ENCODE measurements at places on chromosomes 4 and X.
A peak's percentile ranks its signal among the peaks of the same experiment; 100 is the strongest.

GRCh38 chr4:25454476-25454875 lies 77.4 kb downstream of the ANAPC4 start:
- no peak overlapping the region for H3K4me3 ChIP-seq
- H3K27ac ChIP-seq = no peak overlapping the region
- no peaks in the 10 kb centered on the region for H3K27me3 ChIP-seq
- no peaks in the 10 kb centered on the region for H3K36me3 ChIP-seq

DNA sequence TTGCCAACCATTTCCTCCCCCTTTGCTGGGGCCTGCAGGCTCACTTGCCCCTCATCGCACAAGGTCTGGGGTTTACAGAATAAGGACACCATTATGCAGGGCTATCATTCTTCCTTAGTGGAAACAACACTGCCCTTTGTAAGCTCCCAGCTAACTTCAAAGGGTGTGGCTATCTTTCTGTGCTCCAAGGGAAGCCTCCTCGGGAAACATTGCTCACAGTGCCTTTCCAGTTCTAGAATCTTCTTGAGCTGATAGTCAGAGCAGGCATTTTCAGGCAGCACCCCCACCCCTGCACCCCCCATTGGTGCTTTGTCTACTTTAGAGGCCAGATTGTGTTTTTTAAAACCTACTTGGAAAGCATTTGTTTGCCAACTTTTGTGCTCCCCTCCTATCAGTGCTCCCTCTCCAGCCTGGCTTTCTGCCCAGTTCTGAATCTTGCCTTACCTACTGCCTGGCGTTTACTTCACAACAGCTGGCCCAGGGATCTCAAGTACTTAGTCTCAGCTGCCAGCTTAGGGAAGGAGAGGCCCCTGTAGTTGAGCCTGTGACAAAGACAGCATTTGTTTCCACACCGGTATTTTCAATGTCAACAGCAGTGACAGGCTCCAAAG lies 53.5 kb downstream of the PLAC1 start:
- H3K27ac ChIP-seq = no peak overlapping the region
- DNase-seq = no peak
- no peaks in the 10 kb centered on the region for H3K36me3 ChIP-seq
- H3K4me1 ChIP-seq = no peaks in the 10 kb centered on the region
- no peaks in the 10 kb centered on the region for H3K27me3 ChIP-seq
- H3K4me3 ChIP-seq = no peak overlapping the region

- no peak for DNase-seq
- H3K4me1 ChIP-seq = no peaks in the 10 kb centered on the region
- no peak overlapping the region for H3K4me3 ChIP-seq
Measured at GRCh38 chrX:106716004-106716403, 10.5 kb upstream of the RNF128 start.

GRCh38 chrX:68950937-68951336 lies 122.1 kb downstream of the EFNB1 start:
- no peak overlapping the region for H3K4me3 ChIP-seq
- H3K27me3 ChIP-seq = peaks cover 3% of the 10 kb centered on the region
- no peaks in the 10 kb centered on the region for H3K4me1 ChIP-seq
- H3K27ac ChIP-seq = no peak overlapping the region
- H3K36me3 ChIP-seq = no peaks in the 10 kb centered on the region

- H3K4me1 ChIP-seq = no peaks in the 10 kb centered on the region
- DNase-seq = no peak
- no peak overlapping the region for H3K4me3 ChIP-seq
- no peak overlapping the region for H3K27ac ChIP-seq
- no peaks in the 10 kb centered on the region for H3K36me3 ChIP-seq
Measured at GRCh38 chrX:45745479-45745878, 544.8 kb upstream of the DIPK2B start.

DNA sequence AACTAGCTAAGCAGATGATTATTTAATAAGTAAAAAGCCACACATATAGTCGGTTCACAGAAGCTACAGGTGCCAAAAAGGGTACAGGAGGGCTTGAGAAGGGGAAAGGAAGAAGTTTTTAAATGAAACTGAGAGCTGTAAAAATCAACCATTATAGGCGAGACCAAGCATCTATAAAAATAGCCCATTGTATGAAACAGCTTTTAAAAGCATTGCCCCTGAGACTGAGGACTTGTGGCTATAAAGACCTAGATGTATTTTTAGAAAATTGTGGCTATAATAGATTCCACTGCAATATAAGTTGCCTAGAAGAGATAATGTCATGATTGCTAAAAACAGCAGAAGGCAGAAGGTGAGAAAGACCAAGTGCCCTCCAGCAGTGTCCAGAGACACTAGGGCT lies 15.0 kb upstream of the TTC29 start:
- H3K27me3 ChIP-seq = no peaks in the 10 kb centered on the region
- H3K4me3 ChIP-seq = no peak overlapping the region
- no peak for DNase-seq
- no peak overlapping the region for H3K27ac ChIP-seq
- H3K4me1 ChIP-seq = no peaks in the 10 kb centered on the region

DNA sequence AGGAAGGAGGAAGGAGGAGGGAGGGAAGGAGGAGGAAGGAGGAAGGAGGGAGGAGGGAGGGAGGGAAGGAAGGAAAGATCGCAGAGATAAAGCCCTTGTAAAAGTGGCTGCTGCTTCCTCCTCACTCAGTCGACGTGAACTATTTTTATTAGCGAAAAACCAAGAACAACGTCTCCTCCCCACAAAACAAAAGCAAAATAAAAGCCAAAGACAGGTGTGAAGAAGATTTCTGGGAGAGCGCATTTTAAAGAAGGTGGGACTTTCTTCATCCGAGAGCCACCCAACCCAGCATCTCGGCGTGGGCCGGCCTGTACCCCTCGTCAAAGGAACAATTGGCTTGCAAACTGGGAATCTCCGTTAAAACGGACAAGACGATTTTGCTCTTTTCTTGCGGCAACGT lies 40.7 kb upstream of the ASMTL start:
- peaks cover 44% of the 10 kb centered on the region for H3K36me3 ChIP-seq
- peak overlapping the region; percentile 33 for H3K4me3 ChIP-seq
- H3K27me3 ChIP-seq = no peaks in the 10 kb centered on the region

DNA sequence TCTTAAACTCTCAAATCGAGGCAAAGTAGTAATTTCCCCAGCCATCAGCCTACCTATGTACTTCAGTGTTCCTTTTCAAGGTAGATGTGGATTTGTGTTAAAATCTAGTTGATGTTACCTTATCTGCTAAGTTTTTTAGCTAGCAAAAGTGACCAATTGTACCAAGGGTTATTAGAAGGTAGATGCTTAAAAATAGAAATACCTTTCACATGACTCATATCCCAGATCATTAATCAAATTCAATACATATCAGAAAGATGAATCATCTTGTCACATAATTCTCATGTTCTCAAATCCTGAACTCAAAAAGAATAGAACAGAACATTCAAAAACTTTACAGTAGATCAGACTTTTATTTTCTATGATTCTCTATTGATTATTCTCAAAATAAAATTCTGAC lies 3.5 kb downstream of the ENAM start:
- no peak for DNase-seq
- H3K4me1 ChIP-seq = no peaks in the 10 kb centered on the region
- no peaks in the 10 kb centered on the region for H3K36me3 ChIP-seq
- H3K27me3 ChIP-seq = no peaks in the 10 kb centered on the region

- H3K27ac ChIP-seq = no peak overlapping the region
- no peaks in the 10 kb centered on the region for H3K27me3 ChIP-seq
- no peaks in the 10 kb centered on the region for H3K36me3 ChIP-seq
- H3K4me3 ChIP-seq = no peak overlapping the region
- no peaks in the 10 kb centered on the region for H3K4me1 ChIP-seq
Measured at GRCh38 chrX:118114971-118115370, 1.6 kb downstream of the KLHL13 start.

DNA sequence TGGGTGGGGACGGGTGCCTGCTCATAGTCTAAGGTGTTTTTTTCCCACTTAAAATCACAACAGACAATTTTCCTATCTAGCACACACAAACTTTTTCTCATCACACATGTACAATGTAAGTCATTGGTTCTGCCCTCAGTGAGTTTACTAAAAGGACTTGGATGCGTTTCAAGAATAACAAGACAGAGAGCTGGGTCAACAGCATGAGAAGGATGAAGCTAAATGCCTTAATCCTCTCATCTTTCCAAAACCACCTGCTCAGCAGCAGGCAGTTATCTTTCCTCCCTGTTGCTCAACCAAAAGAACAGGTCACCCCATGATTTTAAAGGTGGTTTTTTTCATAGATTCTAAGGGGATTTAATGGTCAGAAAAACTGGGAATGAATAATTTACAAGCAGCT lies 40.1 kb downstream of the OFD1 start:
- no peak overlapping the region for H3K27ac ChIP-seq
- no peak overlapping the region for H3K4me3 ChIP-seq
- H3K36me3 ChIP-seq = peaks cover 3% of the 10 kb centered on the region
- DNase-seq = no peak

GRCh38 chr4:8592366-8593263 lies at the start of gene CPZ:
CPZ (plus strand) TSS chr4:8592765; CDS start chr4:8592834, 69 bp downstream.
- DNase-seq = no peak
- H3K27me3 ChIP-seq = no peaks in the 10 kb centered on the region
- no peak within 1 kb of the TSS for H3K27ac ChIP-seq
- H3K4me3 ChIP-seq = no peak within 1 kb of the TSS
- no peaks in the 10 kb centered on the region for H3K4me1 ChIP-seq
- H3K36me3 ChIP-seq = no peaks in the 10 kb centered on the region

DNA sequence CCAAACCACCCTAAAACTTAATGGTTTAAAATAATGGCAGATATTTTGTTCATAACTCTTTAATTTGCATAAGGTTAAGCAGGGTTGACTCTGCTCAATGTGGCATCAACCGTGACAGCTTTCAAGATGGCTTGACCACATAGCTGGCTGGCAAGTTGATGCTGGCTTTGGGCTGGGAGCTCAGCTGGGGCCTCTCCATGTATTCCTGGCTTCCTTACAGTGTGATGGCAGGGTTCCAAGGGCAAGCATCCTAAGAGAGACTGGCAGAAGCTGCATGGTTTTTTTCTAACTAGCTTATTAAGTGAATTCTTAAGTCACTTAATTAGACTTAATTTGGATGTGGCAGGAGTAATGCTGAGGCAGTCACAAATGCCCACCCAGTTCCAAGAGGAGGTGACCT lies 4.5 kb downstream of the RP2 start:
- H3K27me3 ChIP-seq = no peaks in the 10 kb centered on the region
- H3K27ac ChIP-seq = no peak overlapping the region
- no peak overlapping the region for H3K4me3 ChIP-seq
- H3K4me1 ChIP-seq = peaks cover 10% of the 10 kb centered on the region
- DNase-seq = no peak

- peaks cover 100% of the 10 kb centered on the region for H3K4me1 ChIP-seq
- DNase-seq = no peak
- H3K27ac ChIP-seq = peak overlapping the region; percentile 3
- no peak overlapping the region for H3K4me3 ChIP-seq
Measured at GRCh38 chrX:154355094-154355775, 19.2 kb downstream of the FLNA start.

DNA sequence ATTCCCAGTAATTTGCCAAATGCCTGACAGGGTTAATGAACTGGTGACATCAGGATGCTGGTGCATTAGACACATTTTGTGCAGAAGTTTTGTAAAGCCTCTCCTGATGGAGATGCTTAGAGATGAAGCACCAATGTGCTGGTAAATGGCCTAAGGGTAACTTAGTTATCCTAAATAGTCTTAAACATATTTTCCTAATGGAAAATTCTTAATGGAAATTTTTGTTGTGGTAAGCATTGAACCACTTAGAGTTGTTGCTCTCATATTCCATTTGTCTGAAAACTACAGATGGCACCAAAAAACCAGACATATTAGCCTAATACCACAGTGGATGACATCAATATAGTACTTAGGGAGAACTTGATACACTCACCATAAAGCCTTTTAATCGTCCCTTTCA lies 154.5 kb upstream of the ANK2 start:
- no peaks in the 10 kb centered on the region for H3K4me1 ChIP-seq
- no peaks in the 10 kb centered on the region for H3K36me3 ChIP-seq
- H3K27me3 ChIP-seq = peaks cover 4% of the 10 kb centered on the region
- no peak overlapping the region for H3K4me3 ChIP-seq
- H3K27ac ChIP-seq = no peak overlapping the region

All from T-cell (primary cell).